Adrenal gland (tissue), 19 donors: ENCODE measurements at places on chromosomes 7 and 10. TPM values are rescaled to one million over a fixed set of nuclear protein-coding genes. Genes with fewer than 3 reads are reported as not detected.

GRCh38 chr7:19752020-19752419 is 21.4 kb downstream of the TMEM196 start:
- no peaks in the 10 kb centered on the region for H3K4me1 ChIP-seq
- no peaks in the 10 kb centered on the region for H3K27me3 ChIP-seq
- H3K36me3 ChIP-seq, result no peaks in the 10 kb centered on the region
- H3K27ac ChIP-seq, result no peak overlapping the region

DNA sequence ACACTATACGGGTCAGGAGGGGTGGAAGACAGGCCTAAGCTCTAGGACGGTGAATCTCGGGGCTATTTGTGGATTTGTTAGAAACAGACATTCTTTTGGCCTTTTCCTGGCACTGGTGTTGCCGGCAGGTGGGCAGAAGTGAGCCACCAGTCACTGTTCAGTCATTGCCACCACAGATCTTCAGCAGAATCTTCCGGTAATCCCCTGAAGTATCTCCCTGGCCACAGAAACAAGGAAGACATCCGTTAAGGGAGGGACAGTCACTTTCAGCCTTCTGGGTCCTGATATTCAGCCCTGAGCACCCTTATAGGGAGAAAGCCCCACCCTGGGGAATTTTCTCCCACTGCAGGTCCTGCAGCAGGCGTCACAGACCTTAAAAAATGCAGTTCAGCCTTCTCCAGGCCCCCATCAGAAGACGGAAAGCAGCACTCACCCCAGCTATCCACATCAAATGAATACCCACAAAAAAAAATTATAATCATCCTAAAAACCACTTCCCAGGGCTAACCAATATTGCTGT is 23.2 kb downstream of the PLAC9 start:
- peaks cover 4% of the 10 kb centered on the region for H3K4me1 ChIP-seq
- no peak overlapping the region for H3K4me3 ChIP-seq
- no peaks in the 10 kb centered on the region for H3K36me3 ChIP-seq
- no peak for DNase-seq
- H3K27me3 ChIP-seq, result no peaks in the 10 kb centered on the region
- H3K27ac ChIP-seq, result no peak overlapping the region

- no peaks in the 10 kb centered on the region for H3K4me1 ChIP-seq
- H3K4me3 ChIP-seq, result no peak overlapping the region
- DNase-seq, result no peak
- H3K36me3 ChIP-seq, result no peaks in the 10 kb centered on the region
Observed at GRCh38 chr10:23516530-23516929, 77.7 kb downstream of the OTUD1 start.

GRCh38 chr7:14937581-14937980 is 35.0 kb upstream of the DGKB start:
- H3K27ac ChIP-seq, result no peak overlapping the region
- no peaks in the 10 kb centered on the region for H3K4me1 ChIP-seq
- no peaks in the 10 kb centered on the region for H3K36me3 ChIP-seq
- H3K27me3 ChIP-seq, result no peaks in the 10 kb centered on the region
- DNase-seq, result no peak

Gene MAGI2
- 8.9 TPM for polyA plus RNA-seq

Gene ZNF365
- 2.3 TPM for polyA plus RNA-seq

DNA sequence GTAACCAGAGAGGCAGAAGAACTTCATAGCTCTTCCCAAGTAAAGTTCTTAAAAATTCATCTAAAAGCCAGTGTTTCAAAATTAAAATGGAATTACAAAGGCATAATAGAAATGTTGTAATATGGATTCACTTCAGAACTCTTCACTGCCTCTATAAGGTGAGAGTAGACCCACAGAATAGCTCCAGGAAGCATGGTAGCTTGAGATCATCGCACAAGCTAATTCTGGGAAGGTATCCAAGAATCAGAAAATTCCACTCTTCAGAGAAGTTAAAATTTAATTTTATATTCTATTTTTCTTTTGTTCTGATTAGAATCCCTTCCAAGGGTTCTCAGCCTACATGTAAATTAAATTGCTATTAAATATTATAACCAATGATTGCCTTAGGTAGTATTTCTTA is 1.5 kb upstream of the DHX32 start:
- H3K36me3 ChIP-seq, result no peaks in the 10 kb centered on the region
- H3K4me3 ChIP-seq, result no peak overlapping the region
- no peak overlapping the region for H3K27ac ChIP-seq
- DNase-seq, result no peak
- H3K4me1 ChIP-seq, result no peaks in the 10 kb centered on the region
